NCI-H526 treated with DMSO at 0.1 percent for 48 hours (cell line): ENCODE measurements at places on chromosomes 12 and 14.
A peak's percentile ranks its signal among the peaks of the same experiment; 100 is the strongest.

- no peak for DNase-seq
These were observed 5.2 kb downstream of the GSKIP start for GRCh38 chr14:96368534-96368933.

DNA sequence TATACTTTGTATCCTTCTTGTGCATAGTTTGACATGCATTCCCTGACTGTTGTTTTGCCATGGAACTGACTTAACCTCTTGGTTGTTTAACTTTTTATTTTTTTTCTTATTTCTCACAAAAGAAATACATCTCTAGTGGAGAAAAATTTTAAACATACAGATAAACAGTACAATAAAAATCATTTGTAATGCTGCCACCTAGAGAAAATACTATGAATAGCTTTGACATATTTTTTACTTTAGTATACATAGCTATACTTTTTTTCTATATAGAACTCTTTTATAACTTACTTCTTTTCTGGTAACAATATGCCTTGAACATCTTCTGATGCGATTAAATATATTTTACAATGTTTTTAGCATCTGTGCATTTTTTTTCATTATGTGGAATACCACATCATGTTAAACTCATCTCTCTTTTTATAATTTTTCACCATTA, 184.5 kb downstream of the AKAP6 start:
- DNase-seq = no peak

DNA sequence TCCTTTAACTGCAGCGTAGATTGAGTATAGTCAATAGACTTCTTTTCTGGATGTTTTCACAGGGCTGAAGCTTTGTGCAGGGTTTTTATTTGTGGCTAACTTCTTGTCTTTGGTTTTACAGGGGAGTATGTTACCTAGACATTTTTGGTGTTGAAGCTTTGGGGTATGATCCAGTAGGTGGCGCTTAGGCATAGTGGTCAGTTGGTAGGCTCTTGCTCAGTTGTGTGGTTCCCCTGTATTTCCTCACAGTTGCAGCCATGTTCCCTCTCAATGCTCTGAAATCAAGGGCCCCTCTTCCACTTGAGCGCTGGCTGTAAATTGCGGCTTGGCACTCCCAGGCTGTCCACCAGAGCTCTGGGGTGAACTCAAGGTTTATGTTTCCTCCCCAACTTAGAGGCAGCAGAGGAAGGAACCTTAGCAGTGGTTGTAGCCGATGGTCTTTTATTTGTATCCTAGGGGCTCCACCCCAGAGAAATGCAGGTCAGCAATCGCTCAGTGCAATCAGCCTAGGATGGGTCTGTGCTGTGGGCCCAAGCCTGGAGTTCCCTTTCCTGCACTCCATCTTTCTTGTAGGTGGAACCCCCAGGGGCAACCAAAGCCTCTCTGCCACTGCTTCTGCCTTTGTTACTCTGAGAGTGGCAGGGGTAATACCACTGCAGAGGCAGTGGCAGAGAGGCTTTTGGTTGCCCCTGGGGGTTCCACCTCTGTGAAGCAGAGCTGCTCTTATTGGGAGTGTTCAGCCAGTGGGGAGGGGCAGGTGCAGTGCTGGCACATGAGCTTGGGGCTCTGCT, 55.1 kb downstream of the CMAS start:
- peak; percentile 12 for DNase-seq

DNA sequence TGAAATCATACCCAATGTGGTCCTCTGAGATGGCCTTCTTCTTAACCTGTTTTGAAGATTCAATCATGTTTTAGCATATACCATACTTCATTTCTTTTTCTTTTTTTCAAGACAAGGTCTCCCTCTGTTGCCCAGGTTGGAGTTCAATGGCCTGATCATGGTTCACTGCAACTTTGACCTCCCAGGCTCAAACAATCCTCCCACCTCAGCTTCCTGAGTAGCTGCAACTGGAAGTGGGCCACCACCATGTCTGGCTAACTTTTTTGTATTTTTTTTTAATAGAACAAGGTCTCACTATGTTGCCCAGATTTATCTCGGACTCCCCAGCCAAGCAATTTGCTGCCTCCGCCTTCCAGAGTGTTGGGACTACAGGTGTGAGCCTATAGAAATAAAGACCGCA, 30.4 kb downstream of the SOAT2 start:
- no peak for DNase-seq

- no peak for DNase-seq
These were observed 17.6 kb upstream of the EID3 start for GRCh38 chr12:104285740-104286515.

- no peak for DNase-seq
These were observed 13.5 kb downstream of the NCOR2 start for GRCh38 chr12:124553862-124554428.

- DNase-seq = no peak
These were observed 309.4 kb downstream of the BTG1 start for GRCh38 chr12:91836264-91836663.

DNA sequence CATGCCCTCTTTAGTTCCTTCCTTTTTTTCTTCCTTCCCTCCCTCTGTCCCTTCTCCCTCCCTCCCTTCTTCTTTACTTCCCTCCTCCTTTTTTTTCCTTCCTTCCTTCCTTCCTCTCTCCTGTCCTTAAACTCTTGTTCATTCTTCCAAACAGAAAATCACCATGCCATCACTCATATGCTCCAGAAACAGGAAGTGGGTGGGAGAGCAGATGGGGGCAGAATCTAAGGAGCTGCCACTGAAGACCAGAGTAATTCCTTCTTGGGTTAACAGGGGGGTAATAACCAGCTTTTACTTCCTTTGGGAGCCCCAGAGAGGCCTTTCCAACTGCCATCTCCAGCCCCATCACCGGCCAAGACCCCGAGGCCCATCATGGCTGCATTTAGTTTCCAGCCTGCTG, 51.2 kb downstream of the SVOP start:
- no peak for DNase-seq

GRCh38 chr12:116441292-116441691, 117.9 kb upstream of the MAP1LC3B2 start:
- DNase-seq = no peak

DNA sequence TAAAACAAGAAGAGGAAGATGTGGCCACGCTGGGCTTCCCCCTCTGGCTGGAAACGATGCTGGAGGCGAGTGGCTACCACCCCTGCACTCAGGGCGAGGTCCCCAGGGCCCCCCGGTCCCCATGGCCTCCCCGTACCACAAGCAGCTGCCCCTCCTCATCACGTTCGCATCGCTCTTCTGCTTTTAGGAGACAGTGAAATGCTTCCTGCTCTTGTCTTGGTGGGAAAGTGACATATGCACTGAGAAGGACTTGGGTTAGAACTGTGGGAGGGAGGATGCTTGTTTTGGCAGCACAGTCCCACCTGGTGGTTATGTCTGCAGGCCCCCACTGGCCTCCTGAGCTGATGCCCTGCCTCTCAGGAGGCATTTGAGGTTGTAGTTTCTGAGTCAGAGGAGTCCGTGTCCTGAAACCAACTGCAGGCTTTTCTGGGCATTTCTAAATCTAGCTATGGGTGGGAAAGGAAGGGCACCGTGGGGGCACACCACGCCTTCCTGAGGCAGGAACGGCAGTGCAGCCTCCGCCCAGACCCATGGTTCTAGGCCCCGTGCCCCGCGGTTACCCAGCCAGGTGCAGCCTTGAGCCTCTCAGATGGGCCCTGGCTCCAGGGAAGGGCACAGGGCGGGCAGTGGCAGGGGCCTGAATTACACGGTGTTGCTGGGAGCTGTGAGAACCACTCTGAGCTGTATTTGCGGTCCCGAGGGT, 139.3 kb downstream of the ADGRD1 start:
- no peak for DNase-seq

GRCh38 chr14:77902811-77903210, 102.9 kb downstream of the ADCK1 start:
- no peak for DNase-seq

DNA sequence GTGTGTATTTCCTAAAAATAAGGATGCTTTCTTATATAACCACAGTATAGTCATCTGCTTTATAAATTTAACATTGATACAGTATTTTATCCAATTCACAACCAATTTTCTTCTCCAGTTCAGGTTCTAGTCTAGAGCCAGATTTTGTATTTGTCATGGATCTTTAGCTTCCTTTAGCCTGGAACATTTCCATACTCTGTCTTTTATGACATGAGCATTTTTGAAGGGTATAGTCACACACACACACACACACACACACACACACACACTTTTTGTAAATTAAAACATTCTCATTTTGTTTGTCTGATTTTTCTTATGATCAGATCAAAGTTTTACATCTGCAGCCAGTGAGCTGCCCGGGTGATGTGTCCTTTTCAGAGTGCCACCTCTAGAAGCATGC, 25.4 kb downstream of the CGRRF1 start:
- DNase-seq = no peak

- peak; percentile 39 for DNase-seq
These were observed 1.7 kb upstream of the DUSP6 start for GRCh38 chr12:89353823-89354611.

DNA sequence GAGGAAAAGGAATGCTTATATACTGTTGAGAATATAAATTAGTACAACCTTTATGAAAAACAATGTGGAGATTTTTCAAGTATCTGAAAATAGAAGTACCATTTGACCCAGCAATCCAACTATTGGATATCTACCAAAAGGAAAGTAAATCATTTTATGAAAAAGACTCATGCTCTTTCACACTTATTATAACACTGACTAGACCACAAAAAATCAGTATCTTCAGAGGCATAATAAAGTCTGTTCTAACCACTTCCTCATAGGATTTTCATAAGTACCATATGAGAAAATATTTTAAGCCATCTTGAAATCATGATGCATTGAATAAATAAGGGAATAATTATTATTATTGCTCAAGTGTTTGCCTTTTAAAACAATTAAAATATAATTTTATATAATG, 90.8 kb downstream of the SLCO1B1 start:
- no peak for DNase-seq

DNA sequence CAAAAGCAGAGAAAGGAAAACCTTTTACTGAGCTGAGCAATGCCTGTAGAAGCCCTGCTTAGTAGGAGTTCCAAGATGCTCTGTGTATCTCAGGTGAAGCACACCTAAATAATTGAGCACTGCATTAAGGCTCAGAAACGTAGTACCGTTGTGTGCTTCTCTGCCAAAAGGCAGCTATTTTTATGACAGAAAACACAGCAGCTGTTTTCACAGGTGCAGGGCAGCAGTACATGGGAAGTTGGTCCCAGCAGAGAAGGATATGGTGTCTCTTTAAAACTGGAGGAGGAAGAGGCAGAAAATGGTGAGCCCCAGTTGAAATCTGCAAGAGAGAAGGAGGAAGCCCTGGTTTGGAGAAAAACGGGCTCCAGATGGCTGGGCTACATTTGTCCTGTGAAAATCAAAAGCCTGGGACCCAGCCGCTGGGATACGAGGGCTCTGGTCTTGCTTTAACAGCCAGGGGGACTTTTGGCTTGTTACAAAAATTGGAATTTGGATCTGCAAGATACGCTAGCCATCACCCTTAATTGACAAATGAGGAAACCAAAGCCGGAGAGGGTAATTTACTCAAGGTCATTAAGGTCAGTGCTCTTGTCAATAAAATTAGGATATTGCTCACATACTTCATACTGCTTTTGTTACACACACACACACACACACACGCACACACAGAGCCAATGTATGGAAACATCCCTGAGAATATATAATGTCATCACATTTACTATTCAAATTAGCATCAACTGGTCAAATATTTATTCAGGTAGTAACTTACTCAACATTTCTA, 27.3 kb downstream of the SPRING1 start:
- DNase-seq = peak; percentile 84

DNA sequence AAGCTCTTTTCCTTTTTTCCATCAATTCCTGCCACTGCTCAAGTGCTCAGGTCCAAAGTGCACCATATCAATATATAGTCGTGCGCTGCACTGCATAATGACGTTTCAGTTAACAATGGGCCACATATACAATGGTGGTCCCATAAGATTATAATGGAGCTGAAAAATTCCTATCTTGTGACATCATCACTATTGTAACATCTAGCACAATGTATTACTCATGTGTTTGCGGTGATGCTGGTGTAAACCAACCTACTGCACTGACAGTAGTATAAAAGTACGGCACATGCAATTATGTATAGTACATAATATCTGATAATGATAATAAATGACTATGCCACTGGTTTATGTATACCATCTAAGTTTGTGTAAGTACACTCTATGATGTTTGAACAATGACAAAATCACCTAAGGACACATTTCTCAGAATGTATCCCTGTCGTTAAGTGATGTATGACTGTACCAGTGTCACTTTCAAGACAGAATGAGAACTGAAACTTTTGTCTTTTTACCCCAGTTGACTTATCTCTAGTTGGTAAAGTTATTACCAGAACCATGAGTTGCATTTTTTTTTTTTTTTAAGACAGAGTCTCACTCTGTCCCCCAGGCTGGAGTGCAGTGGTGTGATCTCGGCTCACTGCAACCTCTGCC, 53.7 kb upstream of the INSM2 start:
- no peak for DNase-seq

DNA sequence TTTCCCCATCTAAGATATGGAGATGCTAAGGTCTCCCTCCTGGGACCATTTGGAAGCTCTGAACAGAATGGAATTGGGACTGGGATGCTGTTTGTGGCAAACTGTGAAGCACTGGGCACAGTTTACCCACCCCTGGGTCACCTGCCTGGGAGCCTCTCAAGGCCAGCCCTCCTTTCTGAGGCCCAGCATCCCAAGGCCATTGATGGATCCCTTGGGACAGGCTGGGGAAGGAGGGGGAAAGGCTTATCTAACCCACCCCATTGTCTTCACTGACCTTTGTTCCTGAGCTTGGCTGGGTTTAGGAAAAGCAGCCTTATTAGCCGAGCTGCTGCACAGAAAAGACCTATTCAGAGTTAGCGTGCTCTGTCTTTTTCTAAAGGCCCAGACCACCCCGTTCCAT, 5.2 kb downstream of the CCDC85C start:
- peak; percentile 75 for DNase-seq

DNA sequence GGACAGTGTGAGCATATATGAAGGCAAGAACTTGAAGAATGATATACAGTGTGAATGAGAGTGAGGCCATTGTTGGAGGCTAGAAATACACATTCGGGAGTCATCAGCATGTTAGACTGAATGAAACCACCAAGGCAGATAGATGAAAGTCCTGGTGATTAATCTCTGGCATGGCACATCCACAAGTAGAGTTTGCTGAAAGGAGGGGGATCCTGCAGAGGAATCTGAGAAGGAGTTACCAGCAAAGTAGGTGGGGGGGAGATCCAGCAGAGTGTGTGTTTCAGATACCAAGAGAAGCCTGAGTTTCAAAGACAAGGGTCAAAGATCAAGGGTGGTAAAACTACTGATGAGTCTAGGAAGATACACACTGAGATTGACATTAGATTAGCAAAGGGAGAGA, 426.7 kb upstream of the DCN start:
- DNase-seq = no peak

GRCh38 chr14:46325777-46326176, 325.8 kb downstream of the RPL10L start:
- no peak for DNase-seq

- DNase-seq = no peak
These were observed 44.8 kb downstream of the FBXW8 start for GRCh38 chr12:116955382-116956021.

- DNase-seq = no peak
These were observed 11.3 kb downstream of the MED13L start for GRCh38 chr12:116266168-116266601.

- no peak for DNase-seq
These were observed 67.6 kb downstream of the KIF21A start for GRCh38 chr12:39375206-39375808.

GRCh38 chr12:123395236-123395635, 11.3 kb downstream of the KMT5A start:
- DNase-seq = no peak

GRCh38 chr12:117447665-117448366, 86.4 kb upstream of the NOS1 start:
- DNase-seq = peak; percentile 25
